ENCODE measurements at places on chromosomes 3 and 15.

DNA sequence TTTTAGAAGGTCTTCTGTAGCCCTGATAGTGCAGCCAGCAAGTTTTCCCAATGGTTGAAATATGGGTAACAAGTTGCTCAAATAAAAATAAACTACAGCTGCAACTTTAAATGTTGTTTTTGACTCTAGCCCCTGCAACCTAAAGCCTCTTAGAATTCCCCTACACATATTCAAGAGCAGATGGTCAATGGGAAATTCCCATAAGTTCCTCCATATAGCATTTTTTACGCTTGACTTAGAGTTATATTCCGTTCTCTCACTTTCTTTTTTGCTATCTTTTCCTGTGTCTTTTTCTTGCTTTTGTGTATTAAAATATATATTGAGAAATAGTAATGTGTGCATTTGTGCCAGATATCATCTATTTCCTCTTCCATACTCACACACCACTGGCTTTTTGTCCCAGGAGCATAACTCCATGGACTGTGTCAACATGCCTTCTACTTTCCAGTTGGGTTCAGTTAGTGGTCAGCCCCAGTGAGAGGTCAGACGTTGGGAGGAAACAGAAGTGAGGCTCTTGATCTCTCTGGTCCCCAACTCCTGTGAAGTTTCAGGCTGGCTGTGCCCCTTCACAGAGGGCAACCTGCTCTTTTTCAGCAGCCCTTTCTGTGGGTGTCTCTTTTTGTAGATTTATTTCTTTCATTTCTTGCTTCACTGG is 63.3 kb upstream of the TP63 start:
- DNase-seq, result no peak

DNA sequence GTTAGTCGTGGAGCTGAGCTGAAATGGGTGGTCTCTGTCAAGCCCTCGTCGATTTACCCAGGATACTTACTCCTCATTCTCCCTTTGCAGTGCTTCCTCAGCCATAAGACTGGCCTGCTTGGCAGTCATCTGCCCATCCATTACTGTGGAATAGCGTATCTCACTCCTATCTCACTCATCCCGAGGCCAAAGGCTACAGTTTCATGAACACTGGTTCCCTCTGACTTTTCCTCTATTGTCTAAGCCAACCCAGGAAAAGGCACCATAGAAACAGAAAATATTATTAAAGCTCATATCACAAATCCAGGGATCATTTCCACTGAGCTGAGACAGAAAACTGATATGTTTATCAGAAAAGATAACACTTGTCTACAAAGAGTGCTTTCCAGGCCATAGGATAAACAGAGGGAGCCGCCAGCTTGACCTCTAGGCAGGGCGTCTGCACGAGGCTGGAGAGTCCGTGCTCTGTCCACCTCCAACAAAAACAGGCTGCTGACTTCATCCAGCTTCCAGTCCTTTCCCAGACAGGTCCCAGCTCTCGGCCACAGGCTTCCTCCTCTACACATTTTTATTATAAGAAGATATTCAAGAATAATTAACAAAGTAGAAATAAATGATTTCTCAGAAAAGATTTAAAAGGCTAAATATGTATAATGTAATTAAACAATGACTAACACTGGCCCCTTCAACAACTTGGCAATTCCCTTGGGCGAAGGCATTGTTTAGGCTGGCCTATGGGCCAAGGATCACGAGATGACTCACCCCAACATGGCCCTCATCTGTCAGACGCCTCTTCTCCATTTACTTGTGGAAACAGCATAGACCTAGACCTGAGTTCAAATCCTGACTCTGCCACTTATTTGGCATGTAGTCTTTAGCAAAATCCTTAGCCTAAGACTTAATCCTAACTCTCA is 27.4 kb upstream of the BOC start:
- DNase-seq, result no peak

DNA sequence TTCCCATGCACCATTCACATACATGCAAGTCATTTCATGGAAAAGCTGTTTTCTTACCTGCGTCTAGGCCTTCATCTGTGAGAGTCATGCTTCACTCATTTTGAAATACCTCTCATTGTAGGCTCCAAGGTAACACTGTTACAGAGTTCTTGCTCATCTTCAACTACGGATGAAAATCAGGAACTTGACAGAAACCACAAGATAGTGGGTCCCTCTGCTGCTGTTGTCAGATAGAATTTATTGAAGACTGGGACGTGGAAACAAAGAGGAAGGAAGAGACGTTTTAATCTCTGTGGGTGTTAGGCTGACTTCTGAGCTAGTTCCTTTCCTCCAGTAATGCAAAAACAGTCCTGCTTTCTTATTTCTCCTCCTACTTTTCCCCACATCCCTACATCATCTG is at the start of gene P2RY14:
TSS of gene P2RY14 (minus strand) at position 313 of the 400 bp plus-strand sequence. CDS start 64,226 bp downstream, outside the sequence.
- DNase-seq, result no peak

- DNase-seq, result no peak
Measured at GRCh38 chr3:144265542-144266100, 294.0 kb downstream of the DIPK2A start.

- DNase-seq, result no peak
Measured at GRCh38 chr3:12443781-12444522, 40.3 kb upstream of the TSEN2 start.

GRCh38 chr3:20225769-20226168 is 39.8 kb upstream of the SGO1 start:
- no peak for DNase-seq

DNA sequence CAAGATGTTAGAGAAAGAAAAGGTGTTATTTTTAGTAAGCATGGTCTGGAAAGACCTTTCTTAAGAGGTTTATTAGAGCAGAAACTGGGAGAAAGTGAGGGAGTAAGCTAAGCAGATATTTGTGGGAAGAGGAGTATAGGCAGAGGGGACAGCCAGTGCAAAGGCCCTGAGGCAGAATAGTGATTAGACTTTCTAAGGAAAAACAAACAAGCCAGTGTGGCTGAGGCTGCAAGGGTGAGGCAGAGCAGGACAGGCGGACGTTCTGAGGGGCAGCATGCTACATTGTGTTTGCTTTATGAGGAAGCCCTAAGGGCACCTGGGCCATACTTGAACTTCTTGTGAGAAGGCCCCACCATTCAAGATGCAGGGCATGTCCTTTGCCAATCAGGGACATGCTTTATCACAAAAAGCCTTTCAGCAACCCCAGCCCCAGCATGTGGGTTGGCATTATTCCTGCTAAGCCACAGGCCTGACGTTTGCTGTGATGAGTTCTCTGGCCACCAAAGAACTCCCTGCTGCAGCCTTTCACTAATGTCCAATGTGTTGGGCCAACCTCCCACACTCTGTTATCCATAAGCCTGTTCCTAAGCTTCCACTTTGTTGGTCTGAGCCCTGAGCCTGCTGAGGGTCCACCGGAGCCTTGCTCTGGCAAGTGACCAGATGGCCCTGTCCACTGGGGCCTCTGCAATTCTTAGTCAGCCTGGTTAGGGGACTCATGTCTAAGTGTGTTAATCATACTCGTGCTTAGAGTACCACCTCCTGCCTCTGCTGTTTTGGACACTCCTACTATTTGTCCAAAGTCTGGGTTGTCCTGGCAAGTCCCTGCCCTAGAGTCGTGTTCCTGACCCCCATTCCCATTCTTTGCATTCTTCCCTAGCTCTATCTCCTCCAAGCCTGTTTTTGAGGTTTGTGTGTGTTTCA is 209.9 kb upstream of the CTNNB1 start:
- no peak for DNase-seq

- peak; percentile 23 for DNase-seq
Measured at GRCh38 chr3:42501681-42502428, 588 bp upstream of the VIPR1 start.

DNA sequence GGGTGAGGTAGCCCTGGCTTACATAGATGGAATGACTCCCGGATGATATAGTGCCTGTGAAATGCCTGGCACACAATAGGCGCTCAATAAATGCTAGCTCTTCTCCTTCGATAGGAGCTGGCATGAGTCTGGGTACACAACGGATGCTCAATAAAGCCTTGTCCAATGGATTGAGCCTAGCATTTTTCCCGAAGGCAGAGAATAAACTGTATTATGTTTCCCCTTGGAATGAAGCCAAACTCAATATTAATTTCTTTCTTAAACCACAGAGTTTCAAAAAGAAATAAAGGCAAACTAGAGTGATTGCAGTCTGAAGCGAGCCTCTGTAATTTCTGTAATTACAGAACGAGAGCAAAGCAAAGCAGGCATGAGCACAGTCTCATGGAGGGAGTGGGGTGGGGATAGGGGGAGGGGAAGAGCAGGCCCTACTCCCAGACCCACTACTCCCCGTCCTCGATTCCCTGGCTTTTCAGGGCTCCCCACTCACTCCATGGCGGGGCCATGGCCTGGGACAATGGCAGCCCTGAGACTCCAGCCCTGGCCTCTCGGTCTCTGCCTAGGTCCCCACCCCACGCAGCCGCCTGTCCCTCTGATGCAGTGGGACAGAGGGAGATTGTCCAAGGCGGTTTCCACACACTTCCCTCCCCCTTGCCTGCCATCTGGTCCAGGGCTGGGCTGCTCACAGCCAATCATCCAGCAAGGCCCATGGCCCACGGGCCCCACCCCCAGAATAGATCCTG is 18.0 kb downstream of the SLC6A1 start:
- DNase-seq, result no peak

DNA sequence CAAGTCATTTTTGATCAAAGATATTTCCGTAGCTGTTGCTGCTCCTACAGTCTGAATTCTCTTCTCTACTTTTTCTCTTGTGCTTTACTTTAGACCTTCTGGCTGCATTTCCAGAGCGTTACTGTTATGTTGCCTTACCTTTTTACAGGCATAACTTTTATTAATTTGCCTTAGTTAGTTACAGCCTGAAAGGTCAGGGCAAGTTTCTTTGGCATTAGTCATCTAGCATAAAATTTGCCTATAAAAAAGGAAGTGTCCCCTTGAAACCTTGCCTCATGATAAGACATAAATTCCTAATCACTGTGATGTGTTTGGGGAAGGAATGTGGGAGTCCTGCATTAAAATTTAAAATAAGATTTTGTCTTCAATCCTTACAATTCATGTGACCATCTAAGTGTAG is 618.5 kb downstream of the NR2F2 start:
- DNase-seq, result no peak

- no peak for DNase-seq
Measured at GRCh38 chr3:46549408-46549904, 16.6 kb downstream of the LRRC2 start.

GRCh38 chr15:46089467-46089935 is 454.7 kb downstream of the SQOR start:
- DNase-seq, result no peak

DNA sequence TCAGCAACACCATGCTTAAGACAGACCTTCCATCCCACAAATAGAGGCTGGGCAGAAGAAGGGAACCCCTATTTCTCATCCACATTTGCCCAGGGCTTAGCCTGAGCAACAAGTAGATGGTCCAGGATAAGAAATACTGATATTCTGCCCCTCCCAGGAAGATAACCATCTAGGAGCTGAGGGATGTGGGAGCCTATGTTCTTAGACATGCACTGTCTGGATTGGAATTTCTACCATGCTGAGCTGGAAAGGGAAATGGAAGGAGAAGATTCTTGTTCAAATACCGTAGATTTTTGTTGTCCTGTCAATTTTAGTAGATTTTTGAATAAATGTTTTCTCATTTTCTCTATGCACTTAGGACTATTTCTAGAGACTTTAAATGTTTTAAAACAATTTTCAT is 450.7 kb upstream of the SEMA6D start:
- DNase-seq, result no peak

GRCh38 chr3:12046406-12046805 is 42.2 kb downstream of the SYN2 start:
- no peak for DNase-seq

GRCh38 chr15:50280271-50280670 is 14.7 kb upstream of the HDC start:
- DNase-seq, result no peak

- no peak for DNase-seq
Measured at GRCh38 chr3:97021778-97022177, 207.4 kb downstream of the EPHA6 start.

DNA sequence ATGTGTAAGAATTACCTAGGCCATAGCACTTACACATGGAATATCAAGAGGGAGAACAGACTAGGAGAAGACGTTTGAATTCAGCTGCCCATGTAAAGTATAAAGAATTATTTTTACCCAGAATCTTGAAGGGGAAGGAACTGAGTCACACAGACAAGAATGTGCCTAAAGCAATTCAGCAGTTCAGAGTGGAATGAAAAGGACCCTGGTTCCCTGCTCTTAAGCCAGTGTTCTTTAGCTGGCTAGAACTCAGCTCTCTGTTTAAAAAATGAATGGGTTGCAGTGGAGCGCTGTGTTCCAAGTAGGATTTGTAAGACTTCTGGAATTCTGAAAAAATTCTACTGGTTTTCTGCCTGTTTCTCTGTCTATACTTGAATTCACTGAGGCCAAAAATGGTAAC is 440.2 kb downstream of the LPP start:
- DNase-seq, result no peak

Measured in activated CD8-positive, alpha-beta memory T cell treated with anti-CD3 and anti-CD28 coated beads for 48 hours (primary cell).